Activated CD8-positive, alpha-beta memory T cell treated with anti-CD3 and anti-CD28 coated beads for 4 hours (primary cell): ENCODE measurements at places on chromosomes 16 and 17.

DNA sequence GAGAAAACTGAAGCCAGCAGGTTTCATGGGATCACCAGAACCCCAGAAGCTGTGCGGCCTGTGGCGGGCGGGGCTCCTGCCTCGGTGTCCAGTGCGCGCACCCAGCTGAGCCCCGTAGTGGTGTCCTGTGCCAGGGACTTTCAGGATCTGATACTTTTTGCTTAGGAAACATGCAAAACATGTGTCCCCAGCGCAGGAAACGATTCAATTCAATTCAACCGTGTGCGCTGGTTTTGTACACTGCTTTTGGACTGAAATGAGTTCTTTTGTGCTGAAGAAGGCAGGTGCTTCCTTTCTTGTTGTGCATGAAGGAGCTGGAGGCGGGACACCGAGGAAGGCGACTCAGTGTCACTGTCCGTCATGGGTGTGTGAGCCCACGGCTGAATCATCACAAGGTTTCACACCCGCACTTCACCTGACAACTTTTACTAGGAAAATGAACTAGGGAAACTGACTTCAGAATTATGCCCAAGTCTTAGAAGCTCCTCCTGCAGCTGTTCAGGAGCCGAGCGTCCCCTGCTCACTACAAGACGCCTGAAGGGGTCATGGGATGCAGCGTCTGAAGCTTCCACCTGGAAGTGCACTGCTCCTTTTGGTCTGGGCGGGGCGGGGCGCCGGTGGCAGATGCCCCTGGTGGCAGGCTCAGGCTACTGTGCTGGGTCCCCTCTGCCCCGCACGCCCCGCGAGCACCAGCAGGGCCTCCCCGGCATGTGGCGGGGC, 31.4 kb upstream of the ZNF750 start:
- DNase-seq = no peak

DNA sequence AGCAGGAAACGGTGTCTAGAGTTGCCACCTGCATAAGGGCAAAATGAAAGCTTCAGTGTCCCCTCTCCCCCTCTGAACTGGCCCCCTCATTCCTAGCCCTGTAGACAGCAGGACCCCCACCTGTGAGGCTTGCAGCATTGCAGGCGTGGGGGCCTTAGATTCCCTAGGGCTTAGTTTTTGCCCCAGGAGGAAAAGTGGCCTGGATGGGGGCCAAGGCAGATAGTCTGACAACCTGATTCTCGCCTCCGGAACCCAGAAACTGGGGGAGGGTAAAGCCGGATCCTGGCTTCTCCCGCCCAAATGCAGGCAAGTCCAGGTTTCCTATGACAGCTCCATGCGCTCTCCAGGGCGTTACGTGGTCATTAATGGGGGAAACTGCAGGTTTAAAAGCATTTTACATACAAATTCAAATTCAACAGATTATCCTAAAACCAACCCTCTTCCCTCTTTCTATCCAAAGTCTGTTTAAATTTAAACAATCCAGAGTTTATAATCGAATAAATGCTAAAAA, 678 bp upstream of the HOXB6 start:
- no peak for DNase-seq

DNA sequence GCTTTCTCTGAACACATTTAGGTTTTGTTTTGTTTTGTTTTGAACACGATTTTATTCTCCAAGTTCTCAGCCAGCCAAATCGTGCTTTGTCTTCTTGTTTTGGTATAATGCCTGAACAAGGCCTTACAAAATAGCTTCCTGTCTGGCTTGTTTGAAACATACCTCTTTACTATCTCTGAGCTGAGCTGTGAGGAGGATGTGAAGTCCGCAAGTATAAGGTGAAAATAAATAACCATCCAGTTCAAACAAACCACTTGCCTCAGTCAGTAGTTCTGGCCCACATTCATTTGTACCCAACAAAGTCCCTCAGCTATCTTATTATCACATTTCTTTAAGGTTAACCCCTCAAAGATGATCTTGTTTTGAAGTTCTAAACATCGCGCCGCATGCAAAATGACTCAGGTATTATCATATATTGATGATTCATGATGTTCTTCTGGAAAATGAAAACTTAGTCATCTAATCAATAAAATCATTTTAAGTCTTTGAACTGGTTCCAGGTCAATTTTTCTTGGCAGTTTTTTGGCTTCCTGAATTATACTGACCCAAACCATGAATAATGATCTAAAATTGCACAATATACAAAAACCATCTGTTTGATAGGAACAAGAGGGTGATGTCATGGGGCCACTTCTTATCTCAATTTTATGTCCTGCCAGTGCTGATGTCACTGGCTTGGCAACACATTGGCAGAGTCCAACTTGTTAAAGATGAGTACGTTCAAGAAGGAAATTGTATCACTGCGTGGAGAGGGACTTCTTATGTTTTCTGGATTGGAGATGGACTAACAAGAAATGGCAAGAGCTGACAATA, 694.3 kb downstream of the KCNJ2 start:
- DNase-seq = no peak

GRCh38 chr17:29138184-29138955, 41.8 kb downstream of the MYO18A start:
- no peak for DNase-seq
